ENCODE measurements at places on chromosomes 4 and X.

GRCh38 chrX:17247144-17247543 is 127.9 kb upstream of the NHS start:
- no peak for DNase-seq

DNA sequence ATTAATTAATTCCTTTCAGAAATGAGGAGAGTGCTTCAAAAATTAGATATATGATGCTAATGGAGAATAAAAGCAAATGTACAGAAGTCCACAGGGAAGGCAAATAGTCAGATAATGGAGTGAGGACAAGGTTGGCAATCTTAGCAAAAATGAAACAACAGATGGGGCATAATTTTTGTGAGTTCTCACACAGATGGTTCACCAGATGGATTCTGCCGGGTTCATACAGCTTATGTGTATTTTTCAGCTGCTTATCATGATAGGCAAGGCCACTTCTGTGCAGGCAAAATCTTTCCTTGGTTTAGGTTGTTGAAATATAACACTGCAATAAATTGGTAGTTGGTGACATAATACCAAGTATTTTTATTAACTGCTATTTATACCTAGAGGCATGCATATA is 1539.0 kb upstream of the IGFBP7 start:
- DNase-seq = no peak

- no peak for DNase-seq
Observed at GRCh38 chr4:189787216-189788031, 153.2 kb upstream of the FRG1 start.

GRCh38 chrX:106774981-106775380 is 27.5 kb upstream of the TBC1D8B start:
- no peak for DNase-seq

GRCh38 chr4:124206779-124207605 is 505.5 kb downstream of the ANKRD50 start:
- no peak for DNase-seq

DNA sequence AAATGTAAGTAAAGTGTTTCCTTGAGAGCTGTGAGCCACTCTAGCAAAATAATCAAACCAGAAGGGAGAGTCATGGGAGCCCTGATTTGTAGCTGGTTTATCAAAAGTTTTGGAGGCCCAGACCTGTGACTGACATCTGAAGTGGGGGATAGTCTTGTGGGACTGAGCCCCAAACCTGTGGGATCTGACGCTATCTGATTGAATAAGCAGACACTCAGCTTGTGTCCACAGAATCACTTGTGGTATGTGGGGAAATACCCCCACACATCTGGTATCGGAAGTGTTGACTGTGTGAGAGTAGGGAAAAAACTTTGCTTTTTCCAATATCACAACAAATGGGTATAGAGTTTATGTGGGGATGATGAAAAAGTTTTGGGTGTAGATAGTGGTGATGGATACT is 35.4 kb downstream of the FUNDC1 start:
- no peak for DNase-seq

DNA sequence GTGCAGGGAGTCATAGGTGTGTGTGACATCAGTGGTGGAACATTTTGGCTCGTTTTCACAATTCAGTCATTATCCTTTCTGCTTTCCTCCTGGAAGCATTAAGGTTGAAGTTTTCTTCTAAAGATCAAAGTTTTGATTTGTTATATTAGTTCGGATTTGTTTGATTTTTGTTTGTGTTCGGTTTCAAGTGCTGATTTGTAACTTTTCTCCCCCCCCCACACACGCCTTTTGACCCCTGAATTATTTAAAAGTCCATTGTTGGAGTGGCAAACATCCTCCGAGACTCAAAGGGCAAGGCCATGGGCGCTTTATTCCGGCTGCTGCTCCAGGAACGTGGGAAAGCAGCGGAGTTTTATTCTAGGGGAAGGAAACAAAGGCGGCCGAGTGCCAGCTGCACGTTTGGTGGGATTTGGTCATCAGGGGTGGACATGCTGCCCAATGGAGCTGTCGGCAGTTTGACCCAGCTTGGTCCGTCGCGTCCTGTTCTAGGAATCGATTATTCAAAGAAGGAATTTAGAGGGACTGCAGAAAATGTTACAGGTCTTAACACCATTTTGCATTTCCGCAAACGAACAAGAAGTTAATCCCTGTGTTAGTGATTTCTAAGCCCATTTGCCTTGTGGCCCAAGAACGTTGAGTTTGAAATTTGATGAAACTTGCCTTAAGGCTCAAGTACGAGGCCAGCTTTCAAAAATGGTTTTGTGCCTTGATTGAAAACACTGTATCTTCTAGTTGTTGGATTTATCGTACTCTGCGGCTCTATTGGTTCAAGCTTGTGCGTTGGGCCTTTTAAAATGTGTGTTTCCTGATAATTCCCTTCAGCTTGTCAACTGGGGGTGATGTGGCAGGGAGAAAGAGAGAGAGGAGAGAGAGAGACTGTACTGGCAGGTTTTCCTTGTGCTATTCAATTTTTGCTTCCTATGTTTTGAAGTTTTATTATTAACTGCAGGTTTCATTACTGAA is 565 bp upstream of the ZNF41 start:
- DNase-seq = no peak

GRCh38 chr4:170388255-170388654 is 298.5 kb upstream of the AADAT start:
- DNase-seq = no peak

- DNase-seq = no peak
Observed at GRCh38 chr4:87967193-87967592, 8.3 kb upstream of the SPP1 start.

- DNase-seq = no peak
Observed at GRCh38 chr4:20787940-20788665, 87.8 kb downstream of the PACRGL start.

DNA sequence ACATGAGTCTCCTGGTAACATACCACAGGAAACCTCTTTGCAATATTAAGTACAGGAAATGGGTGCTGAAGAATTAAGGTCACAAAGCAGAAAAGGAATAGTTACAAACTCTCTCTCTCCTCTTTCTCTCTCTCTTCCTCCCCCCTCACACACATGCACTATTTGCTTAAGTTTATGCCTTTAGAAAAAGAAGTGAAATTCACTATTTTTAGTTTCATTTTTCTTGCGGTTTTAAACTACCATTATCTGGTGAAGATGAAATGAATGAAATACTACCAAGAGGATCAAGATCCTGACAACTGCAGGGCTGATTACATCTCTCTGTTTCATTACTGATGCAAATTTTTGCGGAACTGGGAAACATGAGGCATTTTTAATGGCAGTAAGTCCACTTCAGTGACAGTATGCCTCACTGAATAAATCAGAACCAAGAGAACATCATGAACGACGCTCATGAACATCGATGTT is 64.3 kb upstream of the FTHL17 start:
- no peak for DNase-seq

- DNase-seq = no peak
Observed at GRCh38 chrX:49042581-49043219, 457 bp downstream of the TFE3 start.

DNA sequence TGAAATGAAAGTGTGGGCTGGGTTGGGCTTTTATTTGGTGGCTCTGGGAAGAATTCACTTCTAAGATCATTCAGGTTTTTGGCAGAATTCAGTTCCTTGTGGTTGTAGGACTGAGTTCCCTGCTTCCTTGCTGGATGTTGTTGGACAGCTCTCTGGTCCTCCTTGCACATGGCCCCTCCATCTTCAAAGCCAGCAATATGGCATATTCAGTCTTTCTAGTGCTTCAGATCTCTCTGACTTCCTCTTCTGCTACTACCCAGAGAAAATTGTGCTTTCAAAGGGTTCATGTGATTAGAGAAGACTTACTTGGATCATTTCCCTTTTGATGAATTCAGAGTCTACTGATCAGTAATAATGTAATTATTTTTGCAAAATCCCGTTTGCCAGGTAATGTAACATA is 12.8 kb upstream of the IGFBP7 start:
- no peak for DNase-seq

DNA sequence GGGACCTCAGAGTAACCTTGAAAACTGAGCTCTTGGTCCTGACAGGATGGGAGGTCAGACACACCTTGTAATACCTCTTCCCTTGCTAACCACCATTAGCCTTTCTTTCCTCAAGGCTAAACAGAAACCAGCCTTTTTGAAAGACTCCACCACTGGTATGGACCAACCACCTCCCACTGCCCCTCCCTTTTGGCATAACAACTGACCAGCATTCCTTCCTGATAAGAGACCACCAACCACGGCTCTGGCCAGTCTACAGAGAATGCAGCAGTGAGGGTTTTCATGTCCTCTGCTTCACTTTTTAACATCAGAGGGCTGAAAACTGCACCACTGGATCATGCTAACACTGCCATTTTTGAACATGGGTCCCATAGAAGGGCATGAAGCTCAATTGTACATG is 100.2 kb upstream of the MID1IP1 start:
- DNase-seq = no peak
